ENCODE measurements at places on chromosomes 13 and 19.
A peak's percentile ranks its signal among the peaks of the same experiment; 100 is the strongest.

GRCh38 chr13:40200273-40200978 lies 466.0 kb downstream of the FOXO1 start:
- no peak for DNase-seq

DNA sequence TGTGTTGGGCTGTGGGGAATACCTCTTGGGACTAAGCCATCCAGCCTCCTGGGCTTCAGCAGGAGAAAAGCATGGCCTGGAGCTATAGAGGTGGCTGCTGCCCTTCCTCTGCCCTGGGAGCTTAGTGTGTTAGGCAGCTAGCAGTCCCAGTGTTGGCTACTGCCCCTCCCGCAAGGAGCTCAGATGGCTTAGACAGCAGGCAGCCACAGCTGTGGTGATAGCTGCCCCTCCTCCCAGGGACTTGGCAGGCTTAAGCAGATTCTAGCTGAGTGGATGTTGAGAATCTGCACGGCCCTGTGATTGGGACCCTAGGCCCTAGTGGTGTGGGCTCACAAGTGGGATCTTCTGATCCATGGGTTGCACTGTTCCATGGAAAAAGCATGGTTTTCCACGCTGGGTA lies 264.5 kb downstream of the TDRD3 start:
- no peak for DNase-seq

- DNase-seq = no peak
Measured at GRCh38 chr13:65943024-65943423, 1287.1 kb downstream of the PCDH9 start.

GRCh38 chr19:41919948-41920712 lies 8.1 kb downstream of the ERFL start:
- DNase-seq = no peak

DNA sequence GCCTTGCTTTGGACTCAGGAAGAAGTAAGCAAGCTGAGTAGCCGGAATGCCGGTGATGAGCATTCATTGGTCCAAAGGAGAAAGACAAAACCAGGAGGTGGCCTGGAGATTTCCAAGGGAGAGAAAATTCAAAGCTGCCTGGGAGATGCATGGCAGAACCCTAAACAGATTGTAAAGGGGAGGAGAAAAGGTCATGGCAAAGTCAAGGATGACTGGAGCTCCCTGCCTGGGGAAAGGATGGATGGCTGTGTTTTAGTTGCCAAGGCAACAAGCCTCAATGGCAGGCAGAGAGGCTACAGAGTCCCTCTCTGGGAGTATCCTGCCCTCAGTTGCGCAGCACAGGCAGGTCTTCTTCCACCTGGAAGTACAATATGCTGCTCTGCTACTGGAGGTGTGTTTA lies 134.0 kb downstream of the ENOX1 start:
- no peak for DNase-seq

- peak; percentile 77 for DNase-seq
Measured at GRCh38 chr19:33406521-33407139, 33.1 kb downstream of the CEBPG start.

GRCh38 chr19:48613024-48613851 lies 1.6 kb downstream of the FAM83E start:
- DNase-seq = peak; percentile 44

- no peak for DNase-seq
Measured at GRCh38 chr19:10105509-10106099, 558 bp upstream of the PPAN start.

GRCh38 chr19:18905058-18905456 lies 9.1 kb upstream of the CERS1 start:
- no peak for DNase-seq

DNA sequence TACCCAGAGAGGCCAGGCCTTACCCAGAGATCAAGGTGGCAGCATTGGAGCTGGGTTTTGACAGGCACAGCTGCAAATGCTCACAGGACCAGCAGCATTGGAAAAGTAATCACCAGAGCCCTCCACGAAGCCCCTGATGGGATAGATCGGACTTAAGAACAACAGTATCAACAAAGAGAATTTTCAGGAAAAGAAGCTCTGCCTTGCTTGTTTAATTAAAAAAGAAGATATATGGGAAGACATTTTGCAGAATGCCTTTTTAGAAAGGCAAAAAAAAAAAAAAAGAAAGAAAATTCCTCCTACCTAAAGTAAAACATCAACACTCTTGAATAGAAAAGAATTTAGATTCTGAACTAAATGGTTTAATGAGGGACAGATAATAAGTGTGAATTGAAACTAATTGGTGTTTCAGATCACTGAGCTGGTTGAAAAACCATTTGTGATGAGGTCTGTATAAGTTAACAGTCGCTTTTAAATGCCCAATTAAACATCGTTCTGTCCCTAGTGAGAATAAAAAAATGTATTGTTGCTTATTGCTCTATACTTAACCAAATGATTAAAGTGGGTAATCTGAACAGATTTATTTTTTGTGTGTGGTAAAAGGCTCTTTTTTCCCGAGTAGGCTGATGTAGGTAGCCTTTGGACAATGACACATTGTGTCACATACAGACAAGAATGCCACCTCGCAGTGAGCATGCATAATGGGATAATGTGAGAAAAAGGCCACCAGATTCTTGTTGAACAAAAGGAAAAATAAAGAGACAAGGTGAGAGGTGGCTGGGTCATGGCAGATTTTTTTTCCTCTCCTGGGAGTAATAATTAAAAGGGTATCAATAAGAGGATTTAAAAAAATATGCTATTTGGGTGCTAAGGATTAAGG lies 93.0 kb upstream of the ARGLU1 start:
- no peak for DNase-seq

- DNase-seq = no peak
Measured at GRCh38 chr19:43699506-43700394, 16.1 kb upstream of the IRGC start.

DNA sequence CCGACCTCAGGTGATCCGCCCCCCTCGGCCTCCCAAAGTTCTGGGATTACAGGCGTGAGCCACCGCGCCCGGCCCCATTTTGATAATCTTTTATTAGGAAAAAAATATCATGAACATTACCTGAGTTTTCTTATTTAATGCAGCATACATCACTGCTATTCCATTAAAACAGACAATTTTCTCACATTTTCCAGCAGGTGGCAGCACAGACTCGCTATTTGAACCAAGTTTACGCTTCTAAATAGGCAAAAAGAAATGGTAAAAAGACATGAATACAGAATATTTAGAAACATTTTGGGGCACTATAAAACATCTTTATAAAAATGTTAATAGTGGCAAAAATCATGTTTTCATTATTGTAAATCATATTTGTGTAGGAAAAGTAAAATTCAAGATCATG lies 903.1 kb downstream of the SLITRK6 start:
- peak; percentile 34 for DNase-seq

- no peak for DNase-seq
Measured at GRCh38 chr13:100544866-100545683, 43.5 kb downstream of the GGACT start.

GRCh38 chr19:44557933-44558332 lies 28.5 kb upstream of the CEACAM20 start:
- no peak for DNase-seq

GRCh38 chr19:16454351-16454918 lies 17.3 kb downstream of the EPS15L1 start:
- DNase-seq = no peak

DNA sequence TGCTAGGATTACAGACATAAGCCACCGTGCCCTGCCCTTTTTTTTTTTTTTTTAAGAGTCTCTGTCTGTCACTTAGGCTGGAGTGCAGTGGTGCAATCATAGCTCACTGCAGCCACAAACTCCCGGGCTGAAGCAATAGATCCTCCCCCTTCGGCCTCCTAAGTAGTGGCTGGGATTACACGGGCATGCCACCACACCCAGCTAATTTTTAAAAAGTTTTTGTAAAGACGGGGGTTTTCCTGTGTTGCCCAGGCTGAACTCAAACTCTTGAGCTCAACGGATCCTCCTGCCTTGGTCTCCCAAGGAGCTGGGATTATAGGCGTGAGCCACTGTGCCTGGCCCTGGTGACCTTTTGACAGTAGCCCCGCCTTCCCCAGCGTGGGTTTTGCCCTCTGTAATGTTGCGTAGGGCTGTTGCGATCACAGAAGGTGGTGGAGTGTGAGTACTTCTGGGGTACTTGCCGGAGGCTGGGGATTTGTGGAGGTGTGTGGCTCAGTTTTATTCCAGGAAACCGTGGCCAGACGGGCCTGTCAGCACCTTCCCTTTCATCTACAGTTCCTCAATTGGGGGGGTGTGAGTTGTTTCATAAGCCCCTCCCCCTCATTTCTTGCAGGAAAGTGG lies 11.6 kb upstream of the RETN start:
- no peak for DNase-seq

GRCh38 chr13:110556224-110556606 lies 5.3 kb downstream of the RAB20 start:
- DNase-seq = no peak

GRCh38 chr19:43768273-43769050 lies 12.3 kb downstream of the KCNN4 start:
- no peak for DNase-seq

DNA sequence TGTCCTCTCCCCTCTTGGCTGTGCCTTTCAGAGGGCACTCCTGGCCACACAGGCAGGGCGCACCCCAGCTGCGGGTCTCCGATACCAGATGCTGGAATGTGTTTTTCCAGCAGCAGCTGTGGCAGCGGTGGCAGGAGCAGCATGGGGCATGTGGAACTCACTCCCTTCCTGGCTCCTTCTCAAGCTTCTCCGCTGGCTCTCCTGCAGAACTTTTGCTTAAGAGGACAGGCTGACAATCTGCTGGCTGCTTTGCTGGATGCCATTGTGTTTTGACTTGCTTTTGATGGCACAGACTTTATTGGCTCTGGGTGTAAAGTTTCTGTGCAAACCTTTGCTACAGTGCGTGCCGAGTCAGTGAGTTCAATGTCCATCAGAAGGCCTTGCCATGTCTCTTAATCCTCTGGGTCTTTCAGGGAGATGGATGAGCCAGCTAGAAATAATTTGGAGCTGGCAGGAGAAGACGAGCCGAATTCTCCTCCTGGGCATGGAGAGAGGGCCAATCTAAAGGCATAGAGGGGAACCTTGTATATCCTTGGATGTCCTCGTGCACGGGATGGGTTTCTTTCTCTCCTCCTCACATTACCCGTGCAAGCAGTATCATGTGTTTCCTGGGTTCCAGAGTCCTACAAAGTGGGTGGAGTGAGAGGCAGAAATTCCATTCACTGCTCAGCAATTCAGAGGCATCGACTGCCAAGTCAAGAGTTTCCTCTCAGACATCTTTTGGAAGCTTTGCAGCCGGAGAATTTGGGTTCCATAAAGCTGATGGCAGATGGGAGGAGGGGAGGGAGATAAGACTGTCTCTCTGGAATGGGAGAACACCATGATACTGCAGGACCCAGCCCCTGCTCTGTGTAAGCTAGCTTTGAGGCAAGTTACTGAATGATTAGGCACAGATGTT lies 231.2 kb downstream of the FGF9 start:
- DNase-seq = no peak

DNA sequence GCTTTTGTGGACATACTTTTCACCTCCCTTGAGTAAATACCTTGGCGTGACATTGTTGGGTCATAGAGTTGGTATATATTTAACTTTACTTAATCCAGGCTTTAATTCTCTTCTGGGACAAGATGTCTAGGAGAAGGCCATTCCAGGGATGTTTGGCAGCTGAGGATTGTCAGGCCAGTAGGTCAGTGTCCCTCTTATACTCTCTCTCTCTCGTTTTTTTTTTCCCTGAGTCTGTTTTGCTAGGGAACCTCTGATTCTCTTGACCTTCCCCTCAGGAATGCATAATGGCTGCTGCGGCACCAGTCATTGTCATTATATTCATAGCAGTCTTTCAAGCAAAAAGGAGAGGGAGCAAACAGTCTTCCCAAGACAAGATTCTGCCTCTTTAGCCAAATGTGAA lies 48.8 kb downstream of the BICRA start:
- no peak for DNase-seq

DNA sequence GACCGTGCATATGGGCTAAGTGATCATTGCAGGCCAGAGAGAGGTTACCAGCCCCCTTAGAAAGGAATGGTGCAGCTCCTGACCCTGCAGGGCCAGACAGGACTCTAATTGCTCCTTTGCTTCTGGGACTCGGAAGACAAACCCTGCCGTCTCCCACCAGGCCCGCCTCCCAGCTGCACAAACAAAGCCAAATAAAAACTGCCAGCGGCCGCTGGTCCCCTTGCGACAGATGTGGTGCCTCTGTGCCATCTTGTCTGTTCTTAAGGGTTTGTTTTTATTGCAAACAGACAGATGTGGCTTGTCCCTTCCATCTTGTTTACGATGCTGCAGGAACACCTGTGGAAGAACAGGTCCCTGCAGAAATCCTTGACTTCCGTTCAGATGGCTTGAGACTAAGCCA lies 434.4 kb upstream of the TSHZ3 start:
- DNase-seq = no peak

DNA sequence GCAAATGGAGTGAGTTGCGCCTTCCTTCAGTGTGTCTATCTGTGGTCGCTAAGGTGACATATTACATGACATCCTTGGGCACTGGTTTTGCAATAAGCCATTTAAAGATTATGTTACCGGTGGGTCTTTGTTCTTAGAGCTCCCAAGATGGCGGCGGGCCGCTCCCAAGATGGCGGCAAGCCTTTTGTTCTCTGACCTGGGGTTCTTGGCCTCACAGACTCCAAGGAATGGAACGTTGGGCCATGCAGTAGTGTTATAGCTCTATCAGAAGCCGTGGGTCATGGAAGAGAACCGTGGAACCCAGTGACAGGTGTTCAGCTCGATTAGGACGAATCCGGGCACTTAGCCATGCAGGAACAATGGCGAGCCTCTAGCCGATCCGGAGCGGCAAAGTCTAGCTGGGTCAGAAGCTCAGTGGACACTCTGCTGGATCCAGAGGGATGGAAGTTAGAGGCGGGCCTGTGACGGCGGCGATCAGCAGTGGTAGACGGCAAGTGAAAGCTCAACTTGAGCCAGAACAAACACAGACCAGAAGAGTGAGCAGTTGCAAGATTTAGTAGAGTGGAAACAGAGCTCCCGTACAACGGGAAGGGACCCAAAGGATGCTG lies 188.6 kb downstream of the TEX29 start:
- no peak for DNase-seq

DNA sequence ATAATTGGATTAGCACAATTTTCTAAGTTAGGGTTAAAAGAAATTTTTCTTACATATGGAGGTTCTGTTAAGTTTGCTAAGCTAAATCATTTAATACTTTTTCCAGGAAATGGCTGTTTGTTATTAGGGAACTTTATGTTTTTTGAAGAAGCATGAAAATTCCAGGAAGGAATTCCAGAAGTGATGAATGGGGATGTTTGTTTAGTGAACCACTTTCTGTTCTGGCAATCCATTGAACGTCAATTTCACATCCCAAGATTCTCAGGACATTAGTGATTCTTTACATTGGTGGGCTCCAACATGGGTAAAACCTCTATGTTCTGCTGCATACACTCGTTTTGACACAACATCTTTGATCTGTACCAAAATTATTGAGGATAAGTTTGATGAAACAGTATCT lies 534.4 kb downstream of the IRS2 start:
- DNase-seq = no peak

Measured in frontal cortex (tissue), 4 donors.